NCI-H2081 (cell line): ENCODE measurements at places on chromosomes 11 and 22.

DNA sequence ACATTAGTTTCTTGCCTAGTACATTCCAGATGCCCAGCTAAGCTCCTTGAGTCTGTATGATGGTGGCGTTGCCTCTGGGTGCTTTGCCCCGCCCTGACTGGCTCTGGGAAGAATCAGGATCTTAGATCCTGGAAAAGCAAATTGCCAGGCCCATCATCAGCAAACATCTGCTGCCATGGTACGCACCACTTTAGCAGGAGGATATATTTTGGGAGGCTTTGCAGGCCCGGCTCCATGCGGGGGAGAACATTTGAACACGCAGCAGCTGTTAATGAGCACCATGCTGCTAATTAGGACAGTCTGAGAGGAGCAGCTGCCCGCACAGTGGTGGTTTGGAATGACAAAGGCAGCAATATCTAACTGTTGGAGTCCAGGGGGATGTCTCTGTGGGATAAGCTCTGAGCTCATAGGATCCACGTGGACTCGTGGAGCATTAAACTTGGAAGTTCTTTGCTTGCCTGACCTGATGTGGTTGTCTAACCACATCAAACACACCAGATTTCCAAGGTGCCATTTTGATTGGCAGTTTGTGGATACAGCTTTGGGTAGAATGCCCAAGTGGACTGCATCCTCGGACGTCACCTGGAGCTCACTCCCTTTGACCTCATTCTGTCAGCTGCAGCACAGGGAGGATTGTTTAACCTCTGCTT lies 217.0 kb upstream of the ZBED5 start:
- peak; percentile 43 for DNase-seq

GRCh38 chr22:40487663-40488249 lies 117.4 kb downstream of the SGSM3 start:
- DNase-seq = peak; percentile 7

- no peak for DNase-seq
Observed at GRCh38 chr11:2524446-2525165, 79.8 kb downstream of the KCNQ1 start.

DNA sequence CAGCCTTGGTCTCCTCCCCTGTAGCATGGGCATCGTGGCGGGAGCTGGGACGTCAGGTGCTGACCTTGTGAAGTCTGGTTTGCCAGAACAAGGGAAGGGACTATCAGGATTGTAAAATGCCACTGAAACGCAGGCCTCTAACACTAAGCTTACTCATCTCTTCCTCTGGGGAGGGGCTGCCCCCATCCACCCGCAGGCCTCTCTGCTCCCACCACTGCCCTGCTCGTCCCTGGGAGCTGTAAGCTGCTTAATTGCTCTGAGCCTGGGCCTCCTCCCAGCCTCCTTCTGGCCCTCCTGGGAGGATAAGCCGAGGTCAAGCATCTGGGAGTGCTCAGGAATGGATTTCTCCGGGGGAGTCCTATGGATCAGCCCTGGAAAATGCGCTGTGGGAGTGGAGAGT lies 8.4 kb downstream of the SHISAL1 start:
- DNase-seq = no peak

DNA sequence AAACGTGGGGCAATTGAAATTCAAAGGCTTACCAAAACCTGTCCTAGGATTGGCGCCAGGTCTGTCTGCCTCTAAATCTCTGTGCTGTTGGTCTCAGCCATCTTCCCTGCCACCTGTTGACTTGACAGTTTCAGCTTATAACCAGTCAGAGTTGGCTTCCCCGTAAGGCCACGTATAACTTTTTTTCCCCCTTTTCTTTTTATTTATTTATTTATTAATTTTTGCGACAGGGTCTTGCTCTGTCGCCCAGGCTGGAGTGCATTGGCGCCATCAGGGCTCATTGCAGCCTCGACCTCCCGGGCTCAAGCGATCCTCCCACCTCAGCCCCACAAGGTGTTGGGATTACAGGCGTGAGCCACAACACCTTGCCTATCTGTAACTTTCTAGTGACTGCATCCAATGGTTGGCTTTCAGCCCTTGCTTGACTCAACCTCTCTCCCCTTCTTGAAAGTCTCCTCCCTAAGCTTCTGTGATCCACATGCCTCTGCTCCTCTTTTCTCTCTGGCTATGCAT lies 1.4 kb upstream of the SYVN1 start:
- no peak for DNase-seq

GRCh38 chr11:1792461-1792860 lies 28.7 kb upstream of the CTSD start:
- no peak for DNase-seq

GRCh38 chr22:44261861-44262595 lies 50.7 kb downstream of the SHISAL1 start:
- DNase-seq = peak; percentile 67

DNA sequence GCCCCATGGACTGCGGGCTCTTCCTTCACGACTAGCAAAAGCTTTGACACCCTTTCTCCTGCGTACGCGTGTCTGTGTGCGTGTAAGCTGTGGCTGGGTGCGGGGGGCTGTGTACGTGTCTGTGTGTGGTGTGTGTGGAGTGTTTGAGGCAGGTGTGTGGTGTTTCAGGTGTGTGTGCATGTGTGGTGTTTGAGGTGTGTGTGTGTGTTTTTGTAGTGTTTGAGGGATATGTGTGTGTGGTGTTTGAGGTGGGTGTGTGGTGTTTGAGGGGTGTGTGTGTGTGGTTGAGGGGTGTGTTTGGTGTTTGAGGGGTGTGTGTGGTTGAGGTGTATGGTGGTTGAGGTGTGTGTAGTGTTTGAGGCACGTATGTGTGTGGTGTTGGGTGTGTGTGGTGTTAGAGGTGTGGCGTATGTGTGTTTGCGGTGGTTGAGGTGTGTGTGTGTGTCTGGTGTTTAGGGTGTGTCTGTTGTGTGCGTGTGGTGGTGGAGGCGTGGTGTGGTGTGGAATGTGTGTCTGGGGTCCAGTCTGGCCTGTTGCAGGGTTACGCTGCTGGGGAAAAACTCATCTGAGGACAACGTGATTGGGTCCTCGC lies 687 bp upstream of the ARSA start:
- no peak for DNase-seq

GRCh38 chr11:125512106-125512505 lies 16.0 kb upstream of the FEZ1 start:
- DNase-seq = no peak

DNA sequence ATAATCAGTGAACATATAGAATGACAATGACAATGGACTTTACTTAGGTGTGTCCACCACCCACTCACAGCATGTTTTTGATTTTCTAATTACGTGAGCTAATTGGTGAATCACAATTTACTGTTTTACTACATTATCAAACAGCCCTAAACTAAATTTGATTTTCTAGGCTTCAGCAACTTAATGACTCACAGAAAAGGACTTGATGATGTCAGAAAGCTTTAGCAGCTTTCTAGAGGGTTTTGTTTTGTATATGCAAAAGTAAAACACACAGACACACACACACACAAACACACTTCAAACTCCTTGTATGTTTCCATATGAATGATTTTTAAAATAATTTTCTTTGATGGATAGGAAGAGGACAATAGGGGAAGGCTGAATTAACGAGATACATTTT lies 878.6 kb upstream of the CCDC90B start:
- no peak for DNase-seq

GRCh38 chr11:96357794-96358193 lies 14.8 kb upstream of the MAML2 start:
- DNase-seq = no peak
